CD4-positive, alpha-beta T cell treated with Interleukin-4 for 4 hours (primary cell): ENCODE measurements at places on chromosomes 16 and 17.
A peak's percentile ranks its signal among the peaks of the same experiment; 100 is the strongest.

DNA sequence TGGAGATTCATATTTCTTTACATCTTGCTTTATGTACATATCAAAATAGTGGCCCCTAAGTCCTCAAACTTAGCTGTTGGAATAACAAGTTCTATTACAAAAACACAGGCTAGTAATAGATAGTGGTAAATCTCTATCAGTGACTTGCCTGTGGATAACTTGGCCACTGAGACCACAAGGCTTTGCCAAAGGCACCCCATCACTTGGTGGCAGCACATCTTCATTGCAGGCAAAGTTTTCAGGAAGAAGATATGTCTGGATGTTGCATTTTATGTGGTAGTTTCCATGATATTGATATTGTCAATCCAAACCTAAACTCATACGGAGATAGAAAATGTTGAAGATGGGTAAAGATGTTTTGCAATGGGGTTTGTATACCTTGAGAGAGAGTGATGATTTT is 58.5 kb downstream of the KNOP1 start:
- no peak for DNase-seq

GRCh38 chr17:3683054-3683511 is 12.9 kb downstream of the P2RX5 start:
- peak; percentile 51 for DNase-seq

GRCh38 chr16:84161801-84162200 is 16.7 kb downstream of the DNAAF1 start:
- no peak for DNase-seq

GRCh38 chr16:88904676-88905365 is 38.4 kb upstream of the PABPN1L start:
- no peak for DNase-seq

DNA sequence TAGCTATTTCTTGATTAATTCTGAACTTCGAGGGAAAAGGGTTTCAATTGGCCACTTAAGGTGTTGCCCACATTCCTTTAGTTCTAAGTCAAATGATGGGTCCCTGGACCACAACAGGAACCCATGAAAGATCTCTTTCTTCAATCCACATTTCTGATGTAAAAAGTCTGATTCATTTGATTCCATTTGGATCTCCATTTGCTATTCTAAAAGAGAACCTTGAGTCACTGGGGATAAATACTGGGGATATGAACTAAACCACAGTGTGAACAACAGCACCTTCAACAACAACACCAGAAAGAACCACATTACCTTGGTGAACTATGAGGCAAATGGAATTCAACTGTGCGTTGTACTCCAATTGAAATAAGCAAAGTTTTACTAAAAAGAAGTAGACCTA is 108.9 kb upstream of the IRX5 start:
- DNase-seq: no peak

DNA sequence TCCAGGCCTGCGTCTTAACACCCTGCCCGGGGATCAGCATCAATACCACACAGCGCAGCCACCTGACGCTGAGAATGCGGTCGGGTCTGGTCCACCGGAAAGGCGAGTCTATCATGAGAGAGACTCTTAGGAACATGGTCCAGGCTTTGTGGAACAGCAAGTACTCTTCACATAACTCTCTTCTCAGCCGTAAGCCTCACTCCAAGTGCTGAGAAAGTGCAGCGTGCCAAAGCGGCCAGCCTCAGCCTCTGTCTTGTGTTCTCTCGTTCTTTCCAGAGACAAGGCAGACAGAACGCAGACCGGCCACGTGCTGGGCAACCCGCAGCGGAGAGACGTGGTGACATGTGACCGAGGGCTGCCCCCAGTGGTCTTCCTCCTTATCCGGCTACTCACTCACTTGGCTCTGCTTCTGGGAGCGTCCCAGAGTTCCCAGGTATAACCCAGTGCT is 34.4 kb upstream of the ENDOV start:
- DNase-seq: no peak

- DNase-seq: no peak
These were observed 24.9 kb downstream of the MPP3 start for GRCh38 chr17:43808076-43808475.

GRCh38 chr17:57365420-57365819 is 109.1 kb downstream of the MSI2 start:
- no peak for DNase-seq

GRCh38 chr17:39069114-39069756 is 82.2 kb downstream of the PLXDC1 start:
- peak; percentile 57 for DNase-seq

DNA sequence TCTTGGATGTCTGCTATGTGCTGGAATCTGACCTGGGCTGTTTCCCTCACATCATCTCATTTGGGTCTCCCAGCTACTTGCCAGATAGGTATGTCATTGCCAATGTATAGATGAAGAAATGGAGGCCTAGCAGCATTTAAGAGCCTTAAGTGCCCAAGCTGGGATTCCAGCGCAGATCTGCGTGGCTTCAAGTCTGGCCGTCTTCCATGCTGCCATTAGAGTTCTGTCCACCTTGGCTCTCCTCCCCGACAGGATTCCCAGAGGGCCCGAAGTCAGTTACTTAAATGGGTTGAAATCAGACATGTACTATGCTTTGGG is 33.0 kb upstream of the CCR7 start:
- no peak for DNase-seq

GRCh38 chr17:74389937-74390679 is 22.8 kb downstream of the GPR142 start:
- DNase-seq: no peak

- no peak for DNase-seq
These were observed 40.8 kb downstream of the HS3ST3A1 start for GRCh38 chr17:13560935-13561334.

DNA sequence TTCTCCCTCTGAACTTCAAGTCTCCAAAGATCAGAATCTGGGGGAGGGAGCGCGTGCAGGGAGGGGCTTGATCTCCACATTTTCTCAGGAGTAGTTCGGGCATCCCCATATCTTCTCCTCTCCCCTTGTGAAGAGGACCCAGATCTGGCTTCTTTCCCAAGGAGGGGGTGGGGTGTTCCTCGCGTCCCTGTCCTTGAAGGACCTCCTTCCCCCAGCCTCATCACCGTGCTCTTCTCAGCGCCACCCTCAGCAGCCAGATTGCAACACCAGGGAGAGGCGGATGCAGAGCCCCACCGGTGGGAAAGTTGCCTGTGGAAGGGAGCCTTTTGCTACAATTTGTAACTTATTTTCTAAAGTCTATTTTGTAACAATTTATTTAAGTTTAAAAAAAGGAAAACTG is 5.7 kb downstream of the PRSS53 start:
- no peak for DNase-seq

DNA sequence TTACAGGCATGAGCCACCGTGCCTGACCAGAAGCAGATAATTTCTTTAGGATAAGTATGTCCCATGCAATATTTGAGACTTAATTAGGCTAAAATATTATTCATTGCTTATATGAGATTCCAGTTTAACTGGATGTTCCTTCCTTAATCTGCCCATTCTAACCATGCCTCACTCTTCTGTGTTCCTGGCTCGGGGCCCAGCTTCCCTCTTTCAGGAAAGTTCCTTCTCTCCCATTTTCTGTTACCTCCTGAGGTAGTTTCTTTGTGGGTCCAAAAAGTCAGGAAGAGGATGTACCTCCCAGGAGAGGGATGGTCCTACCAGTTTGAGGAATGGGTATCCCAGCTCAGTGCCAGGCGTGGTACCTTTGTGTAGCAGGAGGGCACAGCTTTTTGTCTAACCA is 23.3 kb downstream of the UNK start:
- no peak for DNase-seq

DNA sequence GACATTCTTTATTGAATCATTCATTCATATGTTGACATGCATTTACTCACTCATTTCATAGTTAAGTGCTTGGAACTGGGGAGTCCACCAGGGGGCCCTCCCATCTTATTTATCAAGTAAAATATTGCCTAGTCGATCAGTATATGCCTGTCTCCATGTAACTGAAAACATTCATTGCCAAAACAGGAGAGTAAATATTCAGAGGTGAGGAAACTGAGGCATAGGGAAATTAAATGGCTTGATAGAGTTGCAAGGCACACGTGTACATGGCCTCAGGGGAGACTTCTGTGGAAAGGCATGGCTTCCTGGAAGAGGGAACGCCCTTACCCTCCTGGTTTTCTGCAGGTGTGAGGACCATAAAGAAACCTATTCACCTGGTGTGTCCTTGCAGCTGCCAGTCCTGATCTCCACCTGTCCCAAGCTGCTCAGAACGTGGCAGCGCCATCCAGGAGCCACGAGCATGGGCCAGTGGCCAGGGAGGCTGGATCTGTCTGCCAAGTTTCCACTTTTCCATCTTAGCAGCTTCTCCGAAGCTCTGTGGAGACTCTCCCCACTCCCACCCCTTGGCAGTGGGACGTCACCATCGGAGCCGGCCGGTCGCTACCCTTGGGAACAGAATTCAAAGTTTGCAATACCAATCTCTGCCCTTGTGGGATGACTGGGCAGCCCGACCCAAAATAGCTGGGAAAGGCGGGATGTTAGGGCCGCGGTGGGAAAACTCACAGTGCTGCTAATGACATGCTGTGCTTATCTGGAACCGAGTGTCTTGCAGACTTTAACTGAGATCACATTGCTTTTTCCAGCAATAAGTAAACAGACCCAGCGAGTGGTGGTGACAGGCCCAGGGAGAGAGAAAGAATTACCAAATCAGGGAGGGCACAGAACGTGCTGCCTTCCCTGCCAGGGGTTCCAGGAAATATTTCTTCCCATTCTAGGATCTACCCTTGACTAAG is 4.1 kb upstream of the C1QTNF1 start:
- DNase-seq: peak; percentile 46

- DNase-seq: no peak
These were observed 177.1 kb downstream of the HS3ST4 start for GRCh38 chr16:25868706-25869370.

DNA sequence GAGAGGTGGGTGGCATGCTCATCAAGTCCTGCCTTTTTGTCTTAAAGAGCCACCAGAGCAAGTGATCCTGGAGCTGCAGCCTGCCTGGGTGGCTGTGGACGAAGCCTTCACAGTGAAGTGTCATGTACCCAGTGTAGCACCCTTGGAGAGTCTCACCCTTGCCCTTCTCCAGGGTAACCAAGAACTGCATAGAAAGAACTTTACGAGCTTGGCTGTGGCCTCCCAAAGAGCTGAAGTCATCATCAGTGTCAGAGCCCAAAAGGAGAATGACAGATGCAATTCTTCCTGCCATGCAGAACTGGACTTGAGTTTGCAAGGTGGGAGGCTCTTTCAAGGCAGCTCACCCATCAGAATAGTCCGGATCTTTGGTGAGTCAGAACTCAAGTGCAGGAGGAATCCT is 14.2 kb downstream of the CSH2 start:
- no peak for DNase-seq

DNA sequence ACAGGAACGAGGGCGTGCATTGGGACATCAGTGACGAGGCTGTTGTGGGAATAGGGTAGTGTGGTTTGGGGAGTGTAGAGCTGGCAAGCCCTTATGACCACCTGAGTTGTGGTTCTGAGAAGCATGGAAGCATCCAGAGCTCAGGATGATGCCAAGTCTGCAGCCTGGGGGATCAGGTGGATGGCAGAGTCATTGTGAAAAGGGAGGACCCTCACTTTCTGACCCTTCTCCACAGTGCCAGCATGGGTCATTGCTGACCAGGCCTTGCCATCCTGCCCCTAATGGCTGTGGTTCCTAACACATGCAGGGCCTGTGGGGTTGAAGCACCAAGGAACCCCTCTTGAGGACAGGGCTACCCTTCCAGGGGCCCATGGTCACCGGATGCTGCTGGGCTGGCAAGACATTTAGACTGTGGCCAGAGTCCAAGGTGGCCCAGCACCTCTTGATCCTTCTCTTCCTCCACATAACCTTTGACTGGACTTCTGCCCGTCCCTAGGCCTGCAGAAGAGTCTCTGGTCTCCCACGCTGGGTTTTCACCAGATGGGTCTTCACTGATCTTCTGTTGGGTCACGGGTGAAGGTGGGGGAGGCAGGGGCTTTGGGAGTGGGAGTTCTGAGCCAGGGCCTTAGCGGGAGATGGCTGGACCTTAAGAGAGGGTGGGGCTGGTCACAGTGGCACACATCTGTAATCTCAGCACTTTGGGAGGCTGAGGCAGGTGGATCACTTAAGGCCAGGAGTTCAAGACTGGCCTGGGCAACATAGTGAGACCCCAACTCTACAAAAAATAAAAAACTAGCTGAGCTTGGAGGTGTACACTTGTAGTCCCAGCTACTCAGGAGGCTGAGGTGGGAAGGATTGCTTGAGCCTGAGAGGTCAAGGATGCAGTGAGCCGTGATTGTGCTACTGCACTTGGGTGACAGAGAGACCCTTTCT is 2.0 kb upstream of the PLA2G15 start:
- no peak for DNase-seq

DNA sequence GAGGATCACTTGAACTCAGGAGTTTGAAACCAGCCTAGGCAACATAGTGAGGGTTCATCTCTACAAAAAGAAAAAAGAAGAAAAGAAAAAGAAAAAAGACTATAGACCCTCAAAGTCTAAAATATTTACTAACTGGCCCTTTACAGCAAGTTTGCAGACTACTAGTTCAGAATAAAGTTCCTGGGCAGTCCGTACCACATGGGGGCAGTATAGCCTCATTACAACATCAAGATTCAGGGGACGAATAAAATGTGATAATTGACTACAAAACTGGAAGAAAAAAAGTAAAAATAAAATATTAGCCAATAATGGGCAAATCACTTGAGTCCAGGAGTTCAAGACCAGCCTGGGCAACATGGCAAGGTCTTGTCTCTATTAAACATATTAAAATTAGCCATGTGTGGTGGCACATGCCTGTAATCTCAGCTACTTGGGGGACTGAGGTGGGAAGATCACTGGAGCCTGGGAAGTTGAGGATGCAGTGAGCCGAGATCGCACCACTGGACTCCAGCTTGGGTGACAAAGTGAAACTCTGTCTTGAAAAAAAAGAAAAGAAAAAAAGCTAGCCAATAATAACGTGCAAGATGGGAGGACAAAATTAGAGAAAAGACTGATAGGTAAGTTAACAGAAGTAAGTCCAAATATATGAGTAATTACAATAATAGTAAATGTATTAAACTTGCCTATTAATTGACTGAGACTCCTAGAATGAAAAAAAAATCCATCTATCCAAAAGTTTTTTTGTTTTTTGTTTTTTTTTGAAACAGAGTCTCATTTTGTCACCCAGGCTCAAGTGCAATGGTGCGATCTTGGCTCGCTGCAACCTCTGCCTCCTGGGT is 129.4 kb upstream of the SEC14L1 start:
- DNase-seq: peak; percentile 42

GRCh38 chr17:21389394-21389793 is 13.2 kb downstream of the KCNJ12 start:
- DNase-seq: no peak

GRCh38 chr16:5633845-5634440 is 536.3 kb upstream of the EEF2KMT start:
- DNase-seq: no peak

DNA sequence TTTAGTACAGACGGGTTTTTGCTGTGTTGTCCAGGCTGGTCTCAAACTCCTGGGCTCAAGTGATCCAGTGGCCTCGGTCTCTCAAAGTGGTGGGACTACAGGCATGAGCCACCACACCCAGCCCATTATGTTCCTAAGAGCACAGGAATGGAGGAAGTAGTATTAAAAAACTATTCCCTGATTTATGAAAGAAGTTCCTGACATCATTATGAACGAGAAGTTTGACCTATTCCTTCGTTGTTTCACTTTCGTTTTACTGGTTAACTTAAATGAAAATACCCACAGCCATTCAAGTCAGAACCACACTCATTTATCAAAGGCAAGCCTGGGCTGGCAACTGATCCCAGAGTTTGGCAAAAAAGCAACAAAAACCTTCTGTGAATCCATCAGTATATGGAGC is 13.5 kb upstream of the CBX4 start:
- no peak for DNase-seq
